ENCODE measurements at places on chromosomes 7 and 10. TPM values are rescaled to one million over a fixed set of nuclear protein-coding genes. Genes with fewer than 3 reads are reported as not detected.

GRCh38 chr10:127374901-127375300 lies 174.2 kb upstream of the NPS start:
- no peaks in the 10 kb centered on the region for H3K36me3 ChIP-seq
- no peaks in the 10 kb centered on the region for H3K4me1 ChIP-seq
- no peak for DNase-seq
- no peak overlapping the region for H3K27ac ChIP-seq

GCK gene
- 0.30 TPM for total RNA-seq

- peaks cover 57% of the 10 kb centered on the region for H3K36me3 ChIP-seq
- peak overlapping the region; percentile 33 for H3K4me3 ChIP-seq
- H3K27me3 ChIP-seq: no peaks in the 10 kb centered on the region
- H3K4me1 ChIP-seq: peaks cover 39% of the 10 kb centered on the region
These were observed 21.4 kb downstream of the STAMBPL1 start for GRCh38 chr10:88901206-88901983.

TRIM50 gene
- total RNA-seq: not detected

SMNDC1 gene
- total RNA-seq: 39.2 TPM

UPK3BL2 gene
- 20.7 TPM for total RNA-seq

All from activated naive CD8-positive, alpha-beta T cell treated with anti-CD3 and anti-CD28 coated beads, Interleukin-2, amount 10 ng/mL, durations not matched to agents 7 days and 5 days (primary cell).